Activated effector memory CD4-positive, alpha-beta T cell treated with Interleukin-2 at 50 U/mL for 16 hours (primary cell): ENCODE measurements at places on chromosomes 3 and 15.

DNA sequence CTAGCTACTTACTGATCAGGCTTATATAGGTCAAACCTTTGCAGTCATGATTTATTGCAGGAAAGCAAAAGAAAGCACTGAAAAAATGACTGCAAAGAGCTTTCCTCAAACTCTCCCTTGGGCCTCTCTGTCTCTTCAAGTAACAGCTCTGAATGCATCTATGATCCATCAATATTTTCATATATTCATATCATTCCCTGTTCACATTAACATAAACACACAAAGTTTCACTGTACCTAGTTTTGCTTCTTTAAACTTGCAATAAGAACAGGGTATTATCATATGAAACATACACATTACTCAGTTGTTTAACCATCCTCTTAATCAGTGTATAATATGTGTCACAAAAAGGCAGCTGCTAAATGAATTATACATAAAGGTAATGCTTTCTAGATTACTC lies 107.9 kb upstream of the ARL6 start:
- DNase-seq = no peak

DNA sequence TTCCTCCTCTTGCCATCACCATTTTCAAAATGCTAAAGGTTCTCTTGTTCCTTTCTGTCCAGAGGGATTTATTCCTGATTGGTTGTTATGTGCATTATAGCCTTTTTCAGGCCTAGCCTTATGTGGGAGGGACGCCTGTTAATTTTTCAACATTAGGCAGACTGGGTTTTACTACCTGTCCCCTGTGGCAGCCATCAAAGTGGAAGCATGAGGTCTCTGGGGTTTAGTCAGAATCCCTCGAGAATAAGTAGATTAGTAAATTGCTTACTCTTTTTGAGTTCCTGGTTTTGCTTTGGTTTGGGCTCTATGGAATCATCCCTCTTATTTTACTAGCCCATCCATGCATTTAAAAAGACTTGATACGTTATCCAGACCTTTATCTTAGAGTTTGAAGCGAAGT lies 32.4 kb downstream of the PAK2 start:
- DNase-seq = no peak

- no peak for DNase-seq
These were observed 46.4 kb downstream of the IL1RAP start for GRCh38 chr3:190560013-190560895.

- DNase-seq = no peak
These were observed 3.2 kb downstream of the MASP1 start for GRCh38 chr3:187288131-187288854.

DNA sequence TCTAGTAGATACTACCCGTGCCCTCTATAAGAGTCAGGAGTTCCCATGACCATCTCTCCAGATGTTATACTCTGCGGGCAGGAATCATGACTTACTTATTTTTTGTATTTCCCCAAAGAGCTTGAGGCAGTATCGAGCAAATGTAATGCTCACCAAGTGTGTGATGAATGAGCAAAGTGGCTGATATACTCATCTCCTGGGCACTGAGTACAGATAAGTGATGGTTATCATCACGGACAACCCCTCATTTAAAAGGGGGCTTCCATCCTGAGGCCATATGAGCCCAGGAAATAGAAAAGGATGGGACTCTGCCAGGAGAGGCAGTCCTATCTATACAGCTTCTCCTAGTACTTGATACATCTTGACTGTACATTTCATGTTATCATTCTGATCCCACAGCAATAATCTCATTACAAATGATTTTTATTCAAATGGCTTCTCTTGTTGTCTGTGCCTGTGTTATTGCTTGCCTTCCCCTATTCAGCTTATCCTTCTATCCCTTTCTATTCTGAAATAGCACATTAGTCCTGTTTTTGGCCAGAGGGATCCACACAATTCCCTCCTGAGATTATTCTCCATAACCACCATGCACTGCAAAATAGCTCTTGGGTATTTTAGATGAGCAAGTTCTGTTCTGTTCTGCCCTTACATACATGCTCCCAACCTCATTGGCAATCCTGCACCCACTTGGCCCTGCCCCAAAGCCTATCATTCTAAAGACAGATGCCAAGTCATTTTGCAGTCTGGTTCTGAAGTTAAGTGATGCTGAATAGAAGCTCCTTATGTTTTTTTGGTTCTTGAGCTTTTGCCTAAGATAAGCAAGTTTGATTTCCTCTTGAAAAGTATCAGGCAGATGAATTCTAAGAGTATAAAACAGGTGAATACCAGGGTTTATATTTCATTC lies 48.0 kb upstream of the MRPL3 start:
- no peak for DNase-seq

DNA sequence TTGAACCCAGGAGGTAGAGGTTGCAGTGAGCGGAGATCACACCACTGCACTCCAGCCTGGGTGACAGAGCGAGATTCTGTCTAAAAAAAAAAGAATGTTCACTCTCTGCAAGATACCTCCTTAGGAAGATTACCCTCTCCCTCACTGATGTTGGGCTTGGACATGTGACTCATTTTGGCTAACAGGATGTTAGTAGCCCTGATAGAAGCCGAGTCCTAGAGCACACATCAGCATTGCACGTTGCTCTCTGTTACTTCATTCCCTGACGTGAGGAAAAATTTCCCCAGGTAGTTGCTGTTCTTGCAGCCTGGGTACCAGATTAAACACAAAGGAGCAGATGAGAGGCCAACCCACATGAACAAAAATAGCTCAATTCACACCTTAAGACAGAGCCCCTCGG lies 78.1 kb upstream of the PRICKLE2 start:
- DNase-seq = no peak

- DNase-seq = no peak
These were observed 55.0 kb upstream of the SOX14 start for GRCh38 chr3:137709011-137709601.

- DNase-seq = no peak
These were observed 336.0 kb upstream of the TRIM42 start for GRCh38 chr3:140341817-140342403.

- DNase-seq = no peak
These were observed 91.4 kb downstream of the NFKBIZ start for GRCh38 chr3:101940521-101941317.

GRCh38 chr15:80242132-80242769 lies 9.8 kb downstream of the CTXND1 start:
- DNase-seq = no peak

DNA sequence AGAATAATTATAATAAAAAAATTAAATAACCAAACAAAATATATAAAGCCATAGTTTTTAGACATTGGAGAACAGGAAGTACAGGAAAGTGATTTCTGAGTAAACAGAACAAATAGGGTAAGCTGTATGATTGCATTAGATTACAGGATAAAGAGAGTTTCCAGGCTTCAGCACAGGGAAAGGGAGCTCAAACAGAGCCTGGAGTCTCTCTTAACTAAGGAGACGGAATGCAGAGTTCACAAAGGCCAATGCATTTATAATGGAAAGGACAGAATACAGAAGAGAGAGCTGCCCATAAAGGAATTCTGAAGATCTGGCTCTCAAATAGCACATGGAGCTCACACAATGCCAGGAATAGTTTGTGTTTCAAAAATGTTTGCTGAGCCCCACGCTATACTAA lies 42.0 kb upstream of the OTOL1 start:
- no peak for DNase-seq

DNA sequence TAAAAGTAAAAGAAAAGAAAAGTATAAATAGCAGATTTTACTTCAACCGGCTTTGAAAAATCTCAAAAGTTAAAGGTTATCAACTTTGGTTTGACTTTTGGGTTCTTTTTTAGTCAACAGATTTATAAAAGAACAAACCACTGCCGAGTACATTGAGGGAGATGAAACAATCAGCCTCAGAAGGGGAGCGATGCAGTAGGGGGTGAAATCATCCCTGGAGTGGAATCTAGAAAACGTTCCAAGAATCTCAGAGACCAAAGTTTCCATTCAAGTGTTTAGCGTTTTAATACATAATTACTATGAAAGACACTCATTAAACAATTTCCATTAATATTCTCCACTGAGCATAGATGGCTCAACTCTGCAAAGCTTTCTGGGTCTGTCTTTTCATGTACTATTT lies 745.5 kb downstream of the NR2F2 start:
- no peak for DNase-seq

GRCh38 chr3:166955201-166955939 lies 424.7 kb downstream of the ZBBX start:
- DNase-seq = no peak

- DNase-seq = no peak
These were observed 289.4 kb downstream of the LSAMP start for GRCh38 chr3:116155841-116156240.

DNA sequence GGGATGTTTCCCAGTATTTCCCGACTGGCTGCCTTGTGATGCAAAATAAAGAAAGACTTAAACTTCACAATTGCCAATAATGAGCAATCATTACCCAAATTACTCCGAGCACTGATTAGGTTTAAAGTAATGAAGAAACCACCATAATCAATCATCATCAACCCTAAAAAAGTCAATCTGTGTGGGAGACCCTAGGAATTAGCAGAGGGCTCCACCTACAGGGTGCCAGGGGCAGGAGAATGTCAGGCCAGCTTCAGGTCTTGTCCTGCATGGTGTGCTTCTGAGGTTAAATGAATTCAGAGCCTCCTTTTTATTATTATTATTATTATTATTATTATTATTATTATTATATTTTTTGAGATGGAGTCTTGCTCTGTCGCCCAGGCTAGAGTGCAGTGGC lies 478.0 kb upstream of the ARRDC4 start:
- DNase-seq = no peak

GRCh38 chr3:155704771-155705559 lies 39.9 kb downstream of the PLCH1 start:
- no peak for DNase-seq

- DNase-seq = no peak
These were observed 50.0 kb downstream of the PLS1 start for GRCh38 chr3:142646020-142646785.

GRCh38 chr15:57220205-57220604 lies 156.1 kb upstream of the CGNL1 start:
- no peak for DNase-seq

- no peak for DNase-seq
These were observed 33.6 kb downstream of the GOLGA6L10 start for GRCh38 chr15:82315519-82316246.

- no peak for DNase-seq
These were observed 2.1 kb upstream of the PCCB start for GRCh38 chr3:136247855-136248590.

DNA sequence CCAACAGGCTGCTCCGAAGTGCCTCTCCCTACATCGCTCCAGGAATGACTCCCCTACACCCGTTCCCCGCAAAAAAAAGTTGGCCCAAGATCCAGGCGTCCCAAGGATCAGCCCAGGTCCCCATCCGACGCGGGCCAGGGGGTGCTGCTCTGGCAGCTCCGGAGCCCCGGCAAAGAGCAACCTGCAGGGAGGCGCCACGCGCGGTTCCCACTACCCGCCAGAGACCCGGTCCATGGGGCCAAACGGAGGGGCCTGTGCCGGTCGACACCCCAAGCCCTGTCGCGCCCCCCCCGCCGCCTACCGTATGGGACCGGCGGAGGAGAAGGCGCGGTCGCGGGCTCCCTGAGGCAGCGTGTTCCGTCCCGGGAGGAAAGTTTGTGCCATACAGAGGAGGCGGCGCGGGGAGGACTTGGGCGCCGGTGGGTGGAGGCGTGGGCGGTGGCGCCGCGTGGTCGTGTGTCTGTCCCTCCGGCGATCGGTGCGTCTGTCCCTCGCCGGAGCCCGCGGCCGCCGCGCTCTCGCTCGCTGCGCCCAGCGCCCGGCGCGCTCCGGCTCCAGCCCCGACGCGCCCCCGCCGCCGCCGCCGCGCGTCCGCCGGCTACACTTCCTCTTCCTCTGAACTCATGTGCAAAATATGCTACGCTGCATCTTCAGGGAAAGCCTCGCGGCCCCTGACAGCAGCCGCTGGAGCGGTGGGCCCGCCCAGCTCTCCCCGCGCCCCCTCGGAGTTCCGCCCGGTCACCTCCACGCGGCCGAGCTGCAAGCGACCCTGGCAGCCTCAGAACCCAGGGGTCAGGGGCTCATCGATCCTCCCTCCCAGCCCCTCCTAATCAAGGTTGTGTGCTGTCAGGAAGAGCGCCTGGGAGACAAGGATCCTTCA lies at the start of gene RFTN1:
Gene RFTN1 (minus strand): TSS at position 559 of the 880 bp plus-strand sequence. CDS start 19,830 bp downstream, outside the sequence.
- DNase-seq = peak; percentile 38

DNA sequence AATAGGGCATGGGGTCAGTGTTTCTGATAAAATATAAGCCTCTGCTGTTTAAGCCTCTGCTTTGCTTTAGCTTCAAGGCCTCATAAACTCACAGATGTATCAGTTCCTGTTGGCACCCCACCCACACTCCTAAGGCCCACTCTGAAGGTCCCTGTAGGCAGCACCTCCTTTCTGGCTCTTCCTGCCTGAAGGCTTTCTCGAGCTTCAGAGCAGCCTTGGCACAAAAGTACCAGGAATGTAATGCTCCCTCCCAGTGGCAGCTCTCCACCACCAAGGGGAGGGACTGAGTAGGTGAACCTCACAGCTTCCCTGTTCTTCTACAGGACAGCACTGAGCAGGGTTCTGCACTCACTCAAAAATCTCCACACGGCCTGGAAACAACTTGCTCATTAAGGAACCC lies 102.2 kb downstream of the ABHD5 start:
- no peak for DNase-seq

DNA sequence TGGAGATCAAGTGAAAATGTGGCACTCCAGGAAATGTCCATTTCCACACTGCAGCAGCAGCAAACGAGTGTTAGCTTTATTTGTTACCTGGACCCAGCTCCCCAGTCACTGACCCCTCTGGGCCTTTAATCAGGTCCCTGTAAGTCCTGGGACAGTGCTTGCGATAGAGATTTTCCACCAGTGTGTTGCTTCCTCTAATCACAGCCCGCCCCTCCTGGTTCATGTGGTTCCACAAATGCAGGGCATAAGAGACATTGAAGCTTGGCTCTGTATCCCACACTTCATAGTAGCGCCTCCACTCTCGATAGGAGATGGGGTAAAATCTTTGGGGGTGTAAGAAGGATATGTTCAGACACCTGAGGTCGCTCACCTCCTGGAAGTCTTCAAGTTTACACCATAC lies 8.0 kb downstream of the A4GNT start:
- DNase-seq = no peak

- no peak for DNase-seq
These were observed 584.4 kb downstream of the PDCD6IP start for GRCh38 chr3:34382859-34383258.

DNA sequence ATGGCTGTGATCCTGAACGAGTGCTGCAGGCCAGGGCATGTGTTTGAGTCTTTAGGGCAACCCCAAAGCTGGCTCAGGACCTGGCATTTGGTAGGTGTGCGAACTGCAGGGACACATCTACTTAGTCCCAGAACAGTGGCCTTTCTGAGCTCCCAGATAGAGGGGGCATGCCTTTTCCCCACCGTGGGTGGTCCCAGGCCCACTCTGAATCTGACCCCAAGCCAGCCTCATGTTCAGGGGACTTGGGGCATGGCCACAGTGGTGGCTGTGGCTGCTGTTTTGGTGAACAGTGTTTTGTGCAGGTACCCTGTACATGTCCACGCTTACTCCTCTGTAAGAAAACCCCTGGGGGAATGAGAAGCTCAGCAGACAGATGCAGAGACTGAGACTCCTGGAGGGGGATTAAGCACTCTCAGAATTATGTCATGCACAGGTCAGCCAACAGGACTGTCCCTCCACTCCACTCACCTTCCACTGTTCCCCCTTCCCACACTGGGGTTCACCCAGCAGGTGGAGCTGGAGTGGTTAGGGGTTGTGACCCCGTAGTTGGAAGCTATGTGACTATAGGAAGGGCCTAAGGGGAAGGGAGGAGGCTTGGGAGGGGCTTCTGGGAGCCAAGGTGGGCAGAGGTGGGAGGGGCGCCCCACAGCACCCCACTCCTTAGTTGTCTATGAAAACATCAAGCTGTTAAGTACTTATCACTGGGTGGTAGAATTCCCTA lies 16.4 kb downstream of the ESYT3 start:
- DNase-seq = no peak
